Ovary (tissue), 10 donors: ENCODE measurements at places on chromosomes 4 and X.

- no peak for DNase-seq
Measured at GRCh38 chr4:125952631-125953030, 637.9 kb downstream of the FAT4 start.

- DNase-seq = no peak
Measured at GRCh38 chr4:99848591-99849001, 32.0 kb downstream of the DAPP1 start.

GRCh38 chrX:6748595-6748994 is 213.7 kb upstream of the VCX3A start:
- no peak for DNase-seq

- DNase-seq = peak; percentile 22
Measured at GRCh38 chr4:55125087-55125721, at the start of gene KDR. Gene KDR, minus strand, starts transcription at chr4:55125595. Its CDS starts 302 bp downstream, at chr4:55125293.

GRCh38 chr4:152831416-152831815 is 51.7 kb downstream of the ARFIP1 start:
- DNase-seq = no peak

GRCh38 chr4:2961811-2962441 is 1.3 kb downstream of the NOP14 start:
- DNase-seq = no peak

- no peak for DNase-seq
Measured at GRCh38 chr4:38067499-38067898, 107.3 kb downstream of the PTTG2 start.

DNA sequence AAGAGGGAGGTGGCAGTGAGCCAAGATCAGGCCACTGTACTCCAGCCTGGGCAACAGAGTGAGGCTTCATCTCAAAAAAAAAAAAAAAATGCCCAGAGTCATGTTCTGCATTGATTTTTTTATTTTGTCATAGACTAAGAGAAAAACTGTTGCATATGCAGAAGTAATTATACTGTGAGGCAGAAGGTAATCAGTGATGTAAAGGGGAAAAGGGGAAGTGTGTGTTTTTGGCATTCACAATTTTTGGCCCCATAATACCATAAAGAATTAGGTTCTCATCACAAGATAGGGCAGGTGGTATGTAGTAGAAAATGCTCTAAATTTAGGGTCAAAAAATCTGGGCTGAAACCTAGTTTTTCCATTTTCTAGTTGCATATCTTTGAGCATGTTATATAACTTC is 47.3 kb upstream of the GAB1 start:
- DNase-seq = no peak

- no peak for DNase-seq
Measured at GRCh38 chr4:2280531-2281300, 18.8 kb upstream of the MXD4 start.

DNA sequence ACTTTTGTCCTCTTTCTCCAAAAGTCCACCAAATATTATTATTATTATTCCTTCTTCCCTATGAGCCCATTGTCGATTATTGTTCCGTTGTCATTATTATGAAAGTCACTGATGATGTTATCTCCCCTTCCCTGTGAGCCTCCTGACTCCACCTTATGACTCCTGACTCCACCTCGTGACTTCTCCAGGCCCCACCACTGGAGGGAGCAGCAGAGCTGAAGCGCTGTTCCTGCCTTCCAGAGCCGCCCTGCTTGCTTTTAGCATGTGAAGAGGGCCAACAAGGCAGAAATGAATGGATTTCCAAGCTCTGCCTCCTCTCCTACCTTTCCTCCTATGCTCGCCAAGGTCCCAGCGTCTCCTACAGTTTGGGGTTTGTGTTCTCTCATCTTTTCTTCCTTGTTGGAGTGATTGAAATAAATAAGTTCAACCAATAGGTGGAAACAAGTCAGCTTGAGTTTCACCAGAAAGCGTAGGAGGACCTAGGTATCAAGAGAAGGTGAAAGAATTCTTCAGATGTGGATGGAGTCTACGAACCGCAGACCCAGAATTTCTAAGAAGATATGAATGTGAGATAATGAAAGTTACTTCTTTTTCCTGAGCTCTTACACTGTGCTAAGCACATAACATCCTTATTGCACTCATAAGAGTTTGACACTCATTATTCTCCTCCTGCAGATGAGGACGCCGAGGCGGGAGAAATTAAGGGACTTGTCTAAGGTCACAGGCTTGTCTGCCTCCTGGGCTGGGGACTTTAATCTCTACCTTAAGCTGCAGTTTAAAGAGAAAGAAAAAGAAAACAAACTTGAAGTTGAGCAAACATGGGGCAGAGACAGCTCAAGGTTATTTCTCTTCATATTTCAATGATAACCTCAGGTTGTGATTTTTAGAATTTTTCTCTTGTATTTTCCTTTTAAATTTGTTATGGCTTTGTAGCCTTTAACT is 26.1 kb downstream of the IGSF1 start:
- DNase-seq = no peak

DNA sequence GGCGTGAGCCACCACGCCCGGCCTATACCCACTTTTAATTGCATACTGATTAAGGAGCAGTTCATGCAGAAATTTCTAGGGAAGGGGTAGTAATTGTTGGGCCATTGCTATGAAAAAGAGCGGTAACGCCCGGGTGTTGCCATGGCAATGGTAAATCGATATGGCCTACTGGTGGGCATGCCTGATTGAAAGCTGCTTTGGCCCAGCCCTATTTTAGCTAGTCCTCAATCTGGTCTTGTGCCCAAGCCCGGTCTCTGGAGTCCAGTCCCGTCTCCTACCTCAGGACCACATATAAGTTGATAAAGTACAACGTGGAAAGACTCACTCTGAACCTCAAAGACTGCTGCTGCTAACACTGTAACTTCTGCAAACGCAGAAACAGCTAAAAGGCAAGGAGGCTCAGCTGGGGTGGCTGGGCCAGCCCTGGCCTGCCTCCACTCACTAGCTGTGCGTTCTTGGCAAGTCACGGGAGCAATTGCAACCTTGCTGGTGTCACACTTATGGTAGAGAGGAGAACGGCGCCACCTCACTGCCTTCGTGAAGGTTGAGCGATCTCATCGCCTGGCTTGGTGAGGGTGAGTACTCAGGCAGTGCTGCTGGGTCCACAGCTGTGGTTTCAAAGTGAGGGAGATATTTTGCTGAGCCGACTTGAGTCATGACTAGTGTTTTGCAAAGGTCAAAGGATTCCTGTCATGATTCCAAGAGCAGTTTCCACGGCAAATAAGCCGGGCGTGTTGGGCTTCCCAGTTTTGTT is 57.0 kb upstream of the GRPEL1 start:
- peak; percentile 81 for DNase-seq

GRCh38 chr4:66602622-66603021 is 932.3 kb upstream of the EPHA5 start:
- no peak for DNase-seq

DNA sequence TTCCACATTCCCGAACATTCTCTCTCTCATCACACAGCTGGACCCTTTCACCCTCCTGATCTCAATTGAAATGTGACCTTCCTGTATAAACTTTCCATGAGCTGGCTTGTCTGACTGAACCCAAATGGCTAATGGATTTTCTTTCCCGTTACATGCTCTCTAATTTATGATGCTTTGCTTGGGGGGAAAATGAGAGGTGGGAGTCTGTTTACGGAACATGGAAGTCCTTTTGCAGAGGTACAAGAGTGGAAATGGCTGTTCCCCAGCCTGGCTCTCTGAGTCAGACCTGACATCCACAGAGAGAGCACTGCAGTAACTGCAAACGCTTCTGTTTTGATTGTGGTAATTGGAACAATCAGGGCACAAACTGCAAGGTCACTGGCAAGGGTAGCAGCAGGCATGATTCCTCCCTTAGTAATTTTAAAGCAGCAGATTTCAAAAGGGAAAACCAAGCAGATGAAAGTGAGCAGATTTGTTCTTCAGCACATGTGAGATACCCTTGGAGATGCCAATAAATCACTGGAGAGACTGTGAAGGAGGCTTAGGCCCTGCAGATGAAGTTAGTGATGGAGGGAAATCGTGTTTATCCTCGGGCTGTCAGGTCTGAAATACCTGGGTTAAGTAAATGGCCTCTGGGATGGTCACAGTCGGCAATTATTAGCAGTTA is 83.9 kb downstream of the SNCA start:
- peak; percentile 48 for DNase-seq

DNA sequence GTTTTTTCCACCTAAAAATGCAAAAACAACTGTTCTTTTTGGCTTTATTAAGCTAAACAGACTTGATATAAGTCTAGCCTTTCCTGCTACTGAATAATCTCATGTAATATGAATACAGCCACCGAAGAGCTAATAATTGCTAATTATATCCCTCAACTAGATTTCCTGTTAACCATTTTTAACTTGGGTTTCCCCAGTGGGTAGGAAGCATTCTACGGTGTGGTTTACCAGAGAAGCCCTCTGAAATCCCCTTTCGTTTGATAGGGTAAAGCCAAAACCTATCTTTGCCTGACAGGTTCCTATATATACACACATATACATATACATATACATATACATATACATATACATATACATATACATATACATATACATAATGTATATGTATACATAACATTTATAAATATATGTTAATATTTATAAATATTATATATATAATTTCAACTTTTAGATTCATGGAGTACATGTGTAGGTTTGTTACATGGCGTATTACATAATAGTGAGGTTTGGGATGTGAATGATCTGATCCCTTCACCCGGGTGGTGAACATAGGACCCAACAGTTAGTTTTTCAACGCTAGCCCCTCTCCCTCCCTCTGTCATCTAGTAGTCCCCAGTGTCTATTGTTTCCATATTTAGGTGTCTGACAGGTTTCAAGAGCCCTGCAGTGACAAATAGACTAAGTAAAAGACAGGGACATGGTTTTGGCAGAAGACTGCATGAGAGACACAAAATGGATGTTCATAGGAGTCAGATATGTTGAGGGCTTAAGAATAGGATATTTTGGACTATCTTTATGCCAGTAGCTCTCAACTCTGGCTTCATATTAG is 62.4 kb downstream of the ATXN3L start:
- no peak for DNase-seq

GRCh38 chrX:111200327-111200726 is 70.0 kb downstream of the CAPN6 start:
- no peak for DNase-seq

DNA sequence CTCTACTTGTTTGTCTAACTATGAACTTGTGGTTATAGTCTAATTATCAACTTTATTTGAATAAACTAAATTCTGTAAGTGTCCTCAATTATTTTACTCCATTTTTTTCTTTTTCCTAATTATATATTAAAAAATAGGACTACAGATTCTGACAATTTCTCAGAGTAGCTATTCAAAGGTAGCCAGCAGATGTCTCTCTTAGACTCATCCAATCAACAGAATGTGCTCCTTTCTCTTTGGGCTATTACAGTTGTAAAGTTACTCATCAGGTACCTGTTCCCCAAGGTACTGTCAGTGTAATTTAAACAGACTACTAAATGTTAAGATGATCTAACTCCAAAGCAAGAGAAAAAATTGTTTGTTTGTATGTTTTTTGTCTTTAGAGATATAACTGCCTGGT is 248.6 kb downstream of the PCDH18 start:
- no peak for DNase-seq

DNA sequence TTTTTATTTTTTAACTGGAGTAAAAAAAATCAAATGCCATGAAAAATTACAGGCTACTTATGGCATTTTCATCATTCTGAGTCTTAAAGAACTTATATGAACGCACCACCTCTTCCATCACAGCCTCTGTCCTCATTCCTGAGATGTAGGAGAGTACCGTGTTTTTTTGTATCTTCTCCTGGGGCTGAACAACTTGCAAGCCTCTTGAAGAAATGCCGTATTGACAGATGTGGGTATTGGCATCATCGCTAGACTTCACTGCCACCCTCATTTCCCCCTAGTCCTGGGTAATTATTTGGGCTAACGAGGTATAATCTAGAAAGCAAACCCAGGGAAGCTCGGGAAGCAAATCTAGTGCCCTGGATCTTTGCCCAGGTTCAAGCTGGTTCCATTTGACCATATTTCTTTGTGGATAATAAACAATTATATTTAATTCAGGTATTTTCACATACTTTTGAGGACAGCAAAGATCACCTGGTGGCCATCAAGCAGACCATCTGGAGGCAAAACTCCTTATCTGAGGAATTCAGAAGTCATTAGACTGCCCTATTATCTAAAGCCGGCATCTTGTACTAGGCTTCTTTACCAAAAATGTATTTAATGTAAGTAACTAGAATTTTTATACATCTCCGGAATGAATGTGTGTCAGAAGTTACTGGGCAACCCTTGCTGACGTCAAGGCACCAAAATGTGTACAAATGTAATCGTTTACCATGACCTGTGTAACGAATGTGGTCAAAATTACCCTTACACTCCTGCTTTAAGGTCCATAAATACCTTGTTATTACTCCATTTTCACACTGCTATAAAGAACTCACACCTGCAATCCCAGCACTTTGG is 55.9 kb upstream of the WDR19 start:
- no peak for DNase-seq

- no peak for DNase-seq
Measured at GRCh38 chr4:105135785-105136184, 10.9 kb upstream of the TET2 start.

DNA sequence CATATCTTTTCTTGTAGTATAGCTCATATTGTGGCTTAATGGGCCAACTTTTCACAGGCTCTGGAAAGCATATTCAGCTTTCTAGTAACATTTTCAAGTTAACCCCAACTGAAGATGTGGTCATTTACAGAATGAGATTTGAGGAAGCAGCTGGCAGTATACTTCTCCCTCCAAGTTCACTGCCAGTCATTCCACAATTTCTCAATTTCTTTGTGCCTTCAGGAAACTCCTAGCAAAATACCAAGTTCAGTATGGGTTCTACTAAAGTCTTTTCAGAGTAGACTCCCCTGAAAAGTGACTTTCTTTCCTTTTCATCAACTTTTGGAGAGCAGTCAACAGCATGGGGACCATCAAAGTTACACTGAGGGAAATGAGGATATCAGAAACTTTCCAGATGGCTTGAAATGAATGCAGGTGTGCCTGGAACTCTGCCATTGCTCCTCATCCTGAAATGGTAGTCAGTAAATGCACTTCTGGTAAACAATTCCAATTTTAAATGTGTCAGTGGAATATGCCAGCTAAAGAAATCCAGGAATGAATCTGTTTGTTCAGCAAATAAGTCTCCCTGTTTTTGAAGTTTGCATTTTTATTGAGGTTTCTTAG is 81.5 kb upstream of the TEX13D start:
- no peak for DNase-seq

DNA sequence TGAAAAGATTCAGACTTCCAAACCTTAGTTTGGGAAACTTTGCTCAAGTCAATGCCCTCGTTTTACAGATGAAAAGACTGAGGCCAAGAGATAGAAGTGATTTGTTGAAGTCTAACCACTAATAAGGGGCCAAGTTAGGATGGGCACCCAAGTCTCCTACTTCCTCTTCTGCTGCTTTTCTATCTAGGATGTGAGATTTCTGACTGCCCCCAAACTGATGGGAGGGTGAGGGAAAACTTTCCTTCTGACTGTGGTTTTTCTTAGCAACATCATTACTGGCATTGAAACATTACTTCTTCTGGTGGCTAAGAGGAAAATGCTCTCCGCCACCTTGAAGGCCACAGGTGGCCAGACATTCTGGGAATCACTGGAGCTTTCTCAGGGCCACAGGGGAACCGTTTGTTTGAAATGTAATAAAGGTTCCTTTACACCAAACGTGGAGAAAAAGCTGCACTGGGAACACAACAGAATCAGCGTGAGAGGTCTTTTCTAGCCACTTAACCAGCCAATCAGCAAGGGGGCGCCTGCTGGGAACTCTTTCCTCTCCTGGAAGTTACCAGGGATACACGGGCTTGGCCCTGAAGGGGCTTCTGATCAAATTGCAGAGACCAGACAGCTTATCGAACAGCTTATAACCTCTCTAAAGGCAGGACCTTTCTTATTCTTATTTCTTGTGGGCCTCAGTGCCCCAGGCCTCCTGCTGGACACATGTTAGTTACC is 115.9 kb upstream of the TEX13D start:
- DNase-seq = no peak

- no peak for DNase-seq
Measured at GRCh38 chr4:150974750-150975149, 40.3 kb downstream of the LRBA start.
